HEK293T (cell line): ENCODE measurements at places on chromosomes 2 and 18.

DNA sequence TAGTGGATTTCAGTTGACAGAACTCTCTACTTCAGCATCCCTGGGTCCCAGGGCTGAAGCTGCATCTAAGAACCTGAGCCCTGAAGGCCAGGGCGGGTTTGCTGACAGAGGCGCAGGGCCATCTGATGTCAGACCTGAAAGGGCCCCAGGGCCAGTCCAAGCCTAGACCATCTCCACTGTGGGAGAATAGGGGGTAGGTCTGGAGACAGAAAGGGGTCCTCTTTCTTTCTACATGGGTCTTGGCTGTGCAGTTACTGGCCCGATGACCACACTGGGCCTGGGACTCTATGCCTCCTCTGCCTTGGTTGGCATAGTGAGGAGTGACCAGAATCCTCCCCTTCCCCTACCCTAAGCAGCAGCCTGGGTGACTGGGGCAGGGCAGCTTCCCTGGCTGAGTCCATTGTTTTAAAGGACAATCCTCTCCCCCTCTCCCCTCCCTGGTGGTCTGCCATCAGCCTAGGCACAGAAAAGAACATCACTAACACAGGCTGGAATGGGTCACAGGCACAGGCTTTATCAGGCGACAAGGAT is 34.5 kb downstream of the HS1BP3 start:
- no peak for DNase-seq

GRCh38 chr2:189674374-189675112 is at the start of gene ANKAR:
Gene ANKAR (plus strand): TSS chr2:189674670. CDS start chr2:189676491, 1,821 bp downstream.
- DNase-seq = no peak

GRCh38 chr2:8421658-8422449 is 260.0 kb upstream of the ID2 start:
- no peak for DNase-seq

- no peak for DNase-seq
Observed at GRCh38 chr2:67070826-67071225, 326.3 kb upstream of the ETAA1 start.

GRCh38 chr2:43114210-43114609 is 112.2 kb downstream of the ZFP36L2 start:
- DNase-seq = no peak
